ENCODE measurements at places on chromosomes 7 and 10.

DNA sequence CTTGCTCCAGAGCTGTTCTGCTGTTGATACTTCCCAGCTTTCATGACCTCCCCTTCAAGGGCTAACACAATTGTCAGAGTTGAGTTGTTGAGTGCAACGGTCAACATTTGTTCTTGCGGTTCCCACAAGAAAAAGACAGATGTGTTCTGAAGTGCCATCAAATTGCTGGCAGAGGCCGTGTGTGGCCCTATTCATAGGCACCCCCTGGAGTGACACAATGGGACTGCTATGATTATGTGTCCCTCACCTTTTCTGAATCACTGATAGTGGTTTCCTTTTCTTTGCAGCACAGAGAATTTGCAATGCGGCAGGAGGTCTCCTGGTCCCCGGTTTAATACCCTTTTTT is 5.8 kb upstream of the IGFBP1 start:
- no peak for DNase-seq

- no peak for DNase-seq
Measured at GRCh38 chr7:151863386-151864079, 13.4 kb downstream of the PRKAG2 start.

GRCh38 chr10:95321554-95322301 is 30.9 kb upstream of the PDLIM1 start:
- DNase-seq, result no peak

DNA sequence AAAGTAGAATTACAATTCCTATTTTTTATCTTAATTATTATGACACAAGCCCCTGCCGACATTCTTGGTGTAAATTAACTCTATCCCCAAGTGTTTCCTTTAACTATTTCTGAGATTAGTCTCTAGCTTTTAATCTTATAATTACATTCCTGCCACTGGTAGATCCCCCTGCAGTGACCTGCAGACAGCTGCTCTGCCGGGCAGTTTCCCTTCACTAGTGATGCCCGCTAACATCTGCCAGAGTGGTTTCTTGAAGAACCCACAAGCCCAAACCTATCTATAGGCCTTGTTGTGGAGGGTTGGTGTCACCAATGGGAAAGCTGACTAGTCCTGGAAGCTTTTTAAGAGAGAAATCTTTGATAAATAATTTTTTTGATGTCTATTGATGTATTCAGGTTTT is 50.0 kb downstream of the ADAM22 start:
- no peak for DNase-seq

GRCh38 chr10:86257683-86258082 is 108.9 kb downstream of the GRID1 start:
- no peak for DNase-seq

- DNase-seq, result no peak
Measured at GRCh38 chr10:3790272-3790671, 5.3 kb upstream of the KLF6 start.

- DNase-seq, result no peak
Measured at GRCh38 chr10:19811540-19811939, 4.7 kb upstream of the PLXDC2 start.

DNA sequence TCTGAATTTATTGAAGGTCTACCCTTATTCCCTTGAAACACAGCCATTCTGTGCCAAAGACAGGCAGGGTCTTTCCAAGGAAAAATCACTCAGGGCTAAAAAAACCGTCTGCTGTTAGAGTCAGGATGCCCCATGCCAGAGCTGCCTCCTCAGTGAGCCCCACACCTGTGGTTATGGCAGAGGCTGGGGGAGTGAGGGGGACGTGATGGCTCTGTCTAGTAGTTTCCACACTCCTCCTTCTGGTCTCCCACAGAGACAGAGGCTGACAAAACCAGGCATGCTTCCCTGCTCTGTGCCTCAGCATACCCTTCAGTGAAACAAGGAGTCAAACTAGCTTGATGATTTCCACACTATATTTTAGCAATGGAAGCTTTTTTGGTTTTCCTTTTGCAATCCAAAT is 112.0 kb upstream of the AGK start:
- no peak for DNase-seq

DNA sequence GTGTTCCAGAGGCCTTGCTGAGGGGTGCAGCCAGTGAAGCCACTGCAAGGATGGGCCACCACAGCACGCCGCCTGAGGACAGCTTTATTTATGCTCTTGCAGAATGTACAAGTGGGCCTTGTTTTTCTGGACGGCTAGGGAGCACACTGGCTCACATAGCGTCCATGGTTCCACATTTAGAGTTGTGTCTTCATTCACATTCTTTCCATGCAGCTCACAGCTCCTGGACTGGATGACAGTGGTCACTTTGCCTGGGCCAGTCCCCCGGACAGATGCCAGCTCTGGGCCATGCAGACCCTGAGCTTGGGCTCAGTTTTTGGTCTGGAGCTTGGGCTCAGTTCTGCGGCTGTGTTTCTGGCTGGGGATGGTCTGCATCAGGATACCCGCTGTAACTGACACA is 2.6 kb upstream of the C10orf71 start:
- DNase-seq, result no peak

DNA sequence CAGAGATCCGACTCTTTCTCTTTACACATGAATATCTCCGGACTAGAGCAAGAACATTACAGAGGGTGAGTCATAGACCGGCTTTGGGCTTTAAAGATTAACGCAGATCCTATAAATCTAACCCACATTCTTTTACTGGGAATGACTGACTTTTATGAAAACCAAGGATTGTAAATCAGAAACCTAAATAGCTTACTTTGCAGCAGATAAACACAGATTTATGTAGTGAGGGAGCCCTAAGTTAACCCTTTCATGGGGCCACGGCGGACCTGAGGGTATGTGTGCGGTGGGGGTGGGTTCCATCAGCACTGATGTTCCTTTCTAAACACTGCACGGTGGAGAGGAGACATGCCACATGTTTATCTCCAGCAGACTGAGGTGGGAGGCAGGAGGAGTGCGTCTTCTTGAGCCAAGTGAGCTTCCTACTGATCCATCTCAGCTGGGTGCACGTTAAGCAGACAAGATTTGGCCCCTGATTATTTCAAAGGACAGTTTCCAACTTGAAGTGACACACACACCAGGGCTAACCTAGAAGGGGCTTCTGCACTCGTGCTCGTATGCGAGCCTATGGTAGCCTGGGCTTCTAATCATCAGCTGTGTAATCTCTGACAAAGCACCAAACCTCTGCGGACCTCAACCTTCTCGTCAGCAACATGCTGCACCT is 127.6 kb downstream of the WDR11 start:
- no peak for DNase-seq

DNA sequence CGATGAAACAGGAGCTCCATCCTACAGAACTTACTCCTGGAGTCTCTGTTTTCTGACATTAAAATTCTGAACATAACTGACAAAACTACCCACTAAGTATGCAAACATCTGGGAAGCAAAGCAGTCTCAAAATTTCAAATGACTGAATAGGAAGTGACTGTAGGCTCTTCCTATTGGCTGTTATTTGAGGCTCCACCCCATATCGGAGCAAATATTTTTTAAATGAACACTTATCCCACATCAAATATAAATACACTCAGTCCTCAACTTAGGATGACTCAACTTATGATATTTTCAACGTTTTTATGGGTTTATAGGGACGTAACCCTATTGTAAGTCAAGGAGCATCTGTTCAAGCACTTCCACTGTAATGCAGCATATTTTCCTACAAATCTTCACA is 8.8 kb downstream of the HSPA12A start:
- no peak for DNase-seq

DNA sequence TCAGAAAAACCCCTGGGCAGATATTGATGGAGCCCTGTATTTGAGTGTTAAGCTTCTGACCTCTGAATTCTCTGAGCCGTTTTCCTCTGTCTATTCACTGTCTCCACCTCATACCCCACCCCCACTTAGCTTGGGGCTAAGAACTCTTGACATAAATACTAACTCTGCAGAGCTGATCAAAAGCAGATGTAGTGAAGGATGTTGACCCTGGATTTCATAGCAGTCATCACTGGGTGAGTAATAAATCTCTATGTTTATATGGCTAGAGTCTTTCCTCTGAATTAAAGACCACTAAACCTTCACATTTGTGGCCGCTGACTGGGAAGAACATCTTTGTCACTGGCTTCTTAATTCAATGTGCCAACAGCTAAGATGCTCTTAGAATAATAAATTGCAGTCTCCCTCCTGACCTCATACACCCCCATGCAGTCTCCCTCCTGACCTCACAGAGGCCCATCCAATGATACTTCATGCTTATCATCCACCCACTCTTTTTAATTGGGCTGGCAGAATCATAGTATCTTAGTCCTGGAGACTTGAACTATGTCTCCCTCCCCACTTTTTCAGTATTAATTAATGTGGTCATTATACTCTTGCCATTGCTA is 78.0 kb upstream of the MACROH2A2 start:
- no peak for DNase-seq

DNA sequence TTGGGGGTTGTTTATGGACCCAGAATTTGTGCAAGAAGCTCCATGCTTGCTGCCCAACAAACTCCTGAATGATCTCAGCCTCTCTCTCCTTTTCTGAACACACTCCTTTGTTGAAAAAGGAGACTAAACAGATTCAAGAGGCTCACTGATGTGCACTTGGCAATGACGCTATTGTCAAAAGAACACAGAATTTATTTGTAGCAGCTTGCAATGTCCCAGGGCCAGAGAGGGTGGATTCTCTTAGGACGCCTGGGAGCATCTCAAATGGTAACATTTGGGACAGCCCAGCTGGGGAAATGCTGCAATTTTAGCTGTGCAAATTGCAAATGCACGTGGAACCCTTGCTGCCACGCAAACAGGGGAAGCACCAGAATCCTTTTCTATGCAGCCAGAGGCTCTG is 79.9 kb downstream of the GPR26 start:
- DNase-seq, result no peak

DNA sequence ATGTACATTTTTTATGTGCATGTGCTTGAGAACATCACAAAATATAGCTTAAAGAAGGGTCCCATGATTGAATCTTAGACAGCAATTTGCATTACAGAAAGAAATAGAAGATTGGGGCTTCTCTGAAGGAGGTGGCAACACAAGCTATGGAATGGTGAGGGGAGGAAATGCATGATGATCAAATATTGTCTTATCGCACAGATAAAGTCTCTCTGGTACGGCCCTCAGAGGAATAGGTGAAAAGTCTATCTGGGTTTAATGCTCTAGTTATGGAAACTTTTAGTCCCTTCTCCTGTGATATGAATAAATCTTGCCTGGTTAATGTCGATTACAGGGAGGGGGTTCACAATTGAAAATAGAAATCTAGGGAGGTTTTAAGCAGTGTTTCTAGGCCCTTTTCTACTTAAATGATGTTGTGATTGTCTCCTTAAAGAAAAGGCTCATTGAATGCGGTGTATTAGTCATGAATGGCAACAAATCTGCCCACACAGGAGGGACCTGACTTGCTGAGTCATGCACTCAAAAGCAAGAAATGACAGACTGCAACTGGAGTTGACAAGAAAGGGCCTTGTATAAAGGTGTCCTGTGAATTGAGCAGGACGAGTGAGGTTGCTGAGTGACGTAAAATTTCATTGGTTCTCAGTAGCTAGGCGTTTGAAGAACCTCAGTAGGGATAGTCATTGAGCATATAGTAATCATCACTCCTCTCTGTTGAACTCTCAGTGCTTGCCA is 133.4 kb upstream of the CSTF2T start:
- DNase-seq, result no peak

DNA sequence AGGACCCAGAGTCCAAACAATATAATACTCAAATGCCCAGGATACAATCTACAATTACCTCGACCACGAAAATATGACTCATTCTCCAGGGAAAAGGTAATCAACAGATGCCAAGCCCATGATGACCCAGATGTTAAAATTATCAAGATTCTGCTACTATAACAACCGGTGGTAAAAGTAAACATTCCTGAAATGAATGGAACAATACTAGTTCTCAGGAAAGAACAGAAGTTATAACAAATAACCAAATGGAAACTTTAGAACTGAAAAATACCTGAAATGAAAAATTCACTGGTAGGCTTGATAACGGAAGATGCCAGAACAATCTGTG is 34.1 kb upstream of the GUSB start:
- no peak for DNase-seq

DNA sequence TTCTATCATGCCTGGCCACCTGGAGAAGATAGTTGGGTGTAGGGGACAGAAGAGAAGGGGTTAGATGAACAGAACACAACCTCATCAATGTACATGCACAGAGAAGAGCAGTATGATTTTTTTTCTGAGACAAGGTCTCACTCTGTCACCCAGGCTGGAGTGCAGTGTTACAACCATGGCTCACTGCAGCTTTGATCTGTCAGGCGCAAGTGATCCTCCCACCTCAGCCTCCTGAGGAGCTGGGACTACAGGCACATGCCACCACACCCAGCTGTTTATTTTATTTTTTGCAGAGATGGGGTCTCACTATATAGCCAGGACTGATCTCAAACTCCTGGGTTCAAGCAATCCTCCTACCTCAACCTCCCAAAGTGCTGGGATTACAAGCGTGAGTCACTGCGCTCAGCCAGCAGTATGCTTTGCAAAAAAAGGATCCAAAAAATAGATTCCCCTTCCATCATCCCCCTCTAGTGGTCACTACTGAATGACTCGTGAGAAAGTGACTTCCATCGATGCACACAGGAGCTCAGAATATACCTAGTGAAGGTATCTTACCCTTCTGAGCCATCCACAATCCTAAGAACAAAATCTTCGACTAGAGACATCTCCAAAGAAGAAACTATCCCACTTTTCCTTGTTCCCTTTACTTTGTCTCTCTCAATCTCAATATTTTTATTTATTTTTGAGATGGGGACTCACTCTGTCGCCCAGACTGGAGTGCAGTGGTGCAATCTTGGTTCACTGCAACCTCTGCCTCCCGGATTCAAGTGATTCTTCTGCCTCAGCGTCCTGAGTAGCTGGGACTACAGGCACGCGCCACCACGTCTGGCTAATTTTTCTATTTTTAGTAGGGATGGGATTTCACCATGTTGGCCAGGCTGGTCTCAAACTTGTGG is 21.0 kb downstream of the ZCWPW1 start:
- DNase-seq, result peak; percentile 32

GRCh38 chr10:129063877-129064276 is 403.2 kb upstream of the MGMT start:
- DNase-seq, result no peak

GRCh38 chr7:6197801-6198551 is 74.4 kb downstream of the CYTH3 start:
- no peak for DNase-seq

DNA sequence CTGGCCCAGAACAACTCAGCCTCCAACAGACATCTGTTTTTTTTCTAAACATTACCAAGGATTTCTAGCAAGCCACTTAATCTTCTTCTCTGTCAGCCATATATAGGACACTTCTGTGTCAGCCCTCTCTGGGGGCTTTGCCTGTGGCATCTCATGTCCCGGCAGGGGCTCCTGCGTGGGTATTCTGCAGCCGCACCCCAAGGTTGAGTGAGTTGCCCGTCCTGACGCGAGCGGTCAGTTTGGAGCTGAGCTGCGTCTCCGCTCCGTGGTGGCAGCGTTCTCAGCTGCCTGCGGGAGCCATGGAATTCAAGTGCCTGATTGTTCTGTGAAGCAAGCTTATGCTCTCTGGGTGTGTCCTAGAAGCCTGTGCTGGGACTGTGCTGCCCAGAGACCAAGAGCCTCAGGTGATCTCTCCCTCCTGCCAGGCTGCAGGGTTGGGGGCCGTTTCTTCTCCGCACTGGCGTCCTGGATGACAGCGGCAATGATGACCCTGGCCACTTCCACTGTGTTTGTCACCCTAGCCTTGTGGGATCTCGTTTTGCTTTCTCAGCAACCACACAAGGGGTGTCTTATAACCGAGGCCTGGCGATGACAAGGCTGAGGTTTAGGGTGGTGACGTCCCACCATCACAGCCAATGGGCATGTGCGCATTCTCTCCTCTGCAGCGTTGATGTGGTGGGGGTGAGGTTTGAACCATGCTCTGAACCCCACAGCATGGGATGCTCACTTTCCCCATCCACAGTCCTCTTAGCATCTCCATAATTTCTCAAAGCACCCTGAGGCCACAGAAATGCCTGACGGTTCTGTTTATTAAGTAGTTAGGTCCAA is 612.6 kb upstream of the FOXK1 start:
- DNase-seq, result no peak
